ENCODE measurements at places on chromosomes 1 and 21.

- no peak for DNase-seq
These were observed 83.5 kb upstream of the HMCN1 start for GRCh38 chr1:185650602-185651230.

DNA sequence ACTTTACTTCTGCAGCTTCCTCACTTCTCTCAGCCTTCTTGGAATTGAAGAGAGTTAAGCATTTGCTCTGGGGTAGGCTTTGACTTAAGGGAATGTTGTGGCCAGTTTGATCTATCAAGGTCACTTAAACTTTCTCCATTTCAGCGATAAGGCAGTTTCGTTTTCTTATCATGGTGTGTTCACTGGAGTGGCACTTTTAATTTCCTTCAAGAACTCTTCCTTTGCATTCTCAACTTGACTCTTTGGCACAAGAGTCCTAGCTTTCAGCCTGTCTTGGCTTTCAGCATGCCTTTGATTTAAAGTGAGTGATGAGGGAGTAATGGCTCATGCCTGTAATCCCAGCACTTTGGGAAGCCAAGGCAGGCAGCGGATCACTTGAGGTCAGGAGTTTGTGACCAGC is 38.7 kb downstream of the HS2ST1 start:
- DNase-seq = no peak

DNA sequence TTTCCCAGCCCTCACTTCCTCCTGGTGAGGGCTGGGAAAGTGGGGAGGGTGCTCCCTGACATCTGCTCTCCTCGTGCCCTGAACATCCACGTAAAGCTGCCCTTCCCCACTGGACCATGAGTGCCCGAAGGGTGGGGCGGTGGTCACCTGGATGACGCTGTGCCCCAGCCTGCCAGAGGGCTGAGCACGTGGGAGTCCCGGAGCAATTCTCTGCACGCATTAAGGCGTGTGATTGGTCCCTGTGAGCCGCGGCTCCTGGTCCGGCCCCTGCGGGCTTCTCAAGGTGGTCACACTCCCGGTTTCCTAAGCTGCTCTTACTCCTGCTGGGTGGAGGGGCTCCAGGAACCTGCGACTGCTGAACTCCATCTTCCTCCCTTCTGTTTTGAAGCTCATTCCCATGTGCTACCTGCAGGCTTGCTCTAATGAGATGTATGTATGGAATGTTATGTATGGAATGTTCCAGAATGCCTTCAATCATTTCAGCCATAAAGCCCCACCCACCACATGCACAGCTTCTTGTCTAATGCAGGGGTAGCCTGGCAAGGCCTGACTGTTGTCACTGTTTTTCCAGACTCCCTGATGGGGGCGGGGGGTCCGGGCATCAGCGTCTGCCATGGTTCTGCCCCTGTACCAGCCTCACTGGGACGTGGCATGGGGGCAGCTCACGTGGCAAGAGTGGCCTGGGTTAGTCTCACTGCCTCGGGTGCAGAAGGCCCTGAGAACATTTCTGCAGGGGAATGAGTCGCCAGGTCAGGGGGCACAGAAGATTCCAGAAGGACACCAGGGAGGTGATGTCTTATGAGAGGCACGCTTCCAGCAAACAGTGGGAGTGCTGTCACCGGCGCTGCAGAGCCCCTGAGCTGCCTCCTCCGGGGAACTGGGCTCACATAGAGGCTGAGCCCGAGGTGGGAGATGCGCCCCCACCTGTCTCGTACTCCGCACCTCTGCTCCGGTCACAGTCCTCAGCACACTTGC is 19.4 kb downstream of the KRTAP10-1 start:
- no peak for DNase-seq

GRCh38 chr1:173048621-173049321 is 2.0 kb downstream of the TNFSF18 start:
- DNase-seq = no peak
